ENCODE measurements at places on chromosomes 7 and 10. TPM values are rescaled to one million over a fixed set of nuclear protein-coding genes. Genes with fewer than 3 reads are reported as not detected.

The THSD7A gene
- 1.0 TPM for total RNA-seq

The THAP5 gene
- total RNA-seq = 37.2 TPM

The STEAP4 gene
- total RNA-seq = 0.15 TPM

The ADAP1 gene
- total RNA-seq = 1.00 TPM

The LLCFC1 gene
- not detected for total RNA-seq

The CLCN1 gene
- not detected for total RNA-seq

The H2BK1 gene
- not detected for total RNA-seq

The SPAM1 gene
- total RNA-seq = not detected

The TRUB1 gene
- total RNA-seq = 28.6 TPM

The CTTNBP2 gene
- 11.9 TPM for total RNA-seq

The ADAM22 gene
- 3.3 TPM for total RNA-seq

The NEURL1 gene
- under 0.01 TPM for total RNA-seq

The HDAC9 gene
- total RNA-seq = 7.6 TPM

The ING3 gene
- total RNA-seq = 12.8 TPM

The CHST12 gene
- total RNA-seq = 3.7 TPM

The DENND2A gene
- 13.8 TPM for total RNA-seq

The KCP gene
- 1.4 TPM for total RNA-seq

The FAM20C gene
- total RNA-seq = 6.9 TPM

Measured in melanocyte of skin (primary cell).